ENCODE measurements at places on chromosomes 5 and 9.

DNA sequence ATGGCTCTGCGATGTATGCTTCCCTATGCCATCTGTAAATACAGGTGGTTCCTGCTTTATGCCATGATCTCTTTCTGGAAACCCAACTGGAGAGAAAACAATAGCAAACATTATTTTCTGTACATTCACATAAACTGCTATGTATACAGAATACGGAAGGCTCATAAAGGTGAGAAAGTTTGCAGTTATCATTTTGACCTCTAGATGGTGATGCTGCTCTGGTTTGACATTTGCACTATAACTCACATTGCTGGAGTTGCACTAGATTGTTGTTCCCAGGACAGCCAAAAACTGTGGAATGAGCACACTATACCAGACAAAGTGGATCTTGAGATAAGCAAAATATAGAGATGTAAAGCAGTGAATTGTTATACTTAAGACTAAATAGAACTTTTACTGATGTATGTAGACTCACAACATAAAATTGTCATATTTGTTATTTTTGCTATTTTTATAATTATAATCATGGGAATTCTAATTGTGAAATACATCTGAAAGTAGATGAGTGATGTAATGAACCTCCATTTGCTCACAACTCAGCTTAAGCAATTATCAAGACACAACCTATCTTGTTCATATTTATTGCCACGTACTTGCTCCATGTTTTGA, 246.5 kb downstream of the PTPRD start:
- no peak for DNase-seq

- DNase-seq = no peak
These were observed 41.0 kb downstream of the PNPLA7 start for GRCh38 chr9:137509198-137509597.

GRCh38 chr5:67647772-67648171, 451.2 kb upstream of the CD180 start:
- no peak for DNase-seq

DNA sequence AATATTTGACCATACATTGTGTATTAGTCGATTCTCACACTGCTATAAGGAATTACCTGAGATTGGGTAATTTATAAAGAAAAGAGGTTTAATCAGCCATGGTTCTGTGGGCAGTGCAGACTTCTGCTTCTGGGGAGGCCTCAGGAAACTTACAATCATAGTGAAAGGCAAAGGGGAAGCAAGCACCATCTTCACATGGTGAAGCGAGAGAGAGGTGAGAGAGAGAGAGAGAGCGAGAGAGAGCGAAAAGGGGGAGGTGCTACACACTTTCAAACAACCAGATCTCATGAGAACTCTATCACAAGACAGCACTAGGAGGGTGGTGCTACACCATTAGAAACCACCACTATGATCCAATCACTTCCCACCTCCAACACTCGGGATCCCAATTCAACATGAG, 4.1 kb upstream of the GRAMD2B start:
- no peak for DNase-seq

DNA sequence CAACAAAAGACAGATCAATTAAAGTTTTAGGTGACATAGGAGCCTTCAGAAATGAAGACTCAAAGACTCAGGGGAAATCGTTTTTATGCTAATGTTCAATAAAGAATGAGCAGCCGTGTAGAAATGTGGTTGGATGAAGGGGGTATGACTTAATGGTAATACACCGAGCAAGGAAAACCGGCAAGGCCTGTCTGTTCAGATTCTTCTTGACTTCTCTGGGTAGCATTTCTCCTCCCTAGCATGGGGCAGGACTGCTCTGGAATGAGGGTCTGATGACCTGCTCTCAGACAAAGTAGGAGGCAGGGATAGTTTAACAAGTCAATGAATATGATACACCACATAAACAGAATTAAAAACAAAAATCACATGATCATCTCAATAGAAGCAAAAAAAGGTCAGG, 487.4 kb downstream of the ZNF608 start:
- no peak for DNase-seq
